ENCODE measurements at places on chromosomes 2 and 18.
A peak's percentile ranks its signal among the peaks of the same experiment; 100 is the strongest.

DNA sequence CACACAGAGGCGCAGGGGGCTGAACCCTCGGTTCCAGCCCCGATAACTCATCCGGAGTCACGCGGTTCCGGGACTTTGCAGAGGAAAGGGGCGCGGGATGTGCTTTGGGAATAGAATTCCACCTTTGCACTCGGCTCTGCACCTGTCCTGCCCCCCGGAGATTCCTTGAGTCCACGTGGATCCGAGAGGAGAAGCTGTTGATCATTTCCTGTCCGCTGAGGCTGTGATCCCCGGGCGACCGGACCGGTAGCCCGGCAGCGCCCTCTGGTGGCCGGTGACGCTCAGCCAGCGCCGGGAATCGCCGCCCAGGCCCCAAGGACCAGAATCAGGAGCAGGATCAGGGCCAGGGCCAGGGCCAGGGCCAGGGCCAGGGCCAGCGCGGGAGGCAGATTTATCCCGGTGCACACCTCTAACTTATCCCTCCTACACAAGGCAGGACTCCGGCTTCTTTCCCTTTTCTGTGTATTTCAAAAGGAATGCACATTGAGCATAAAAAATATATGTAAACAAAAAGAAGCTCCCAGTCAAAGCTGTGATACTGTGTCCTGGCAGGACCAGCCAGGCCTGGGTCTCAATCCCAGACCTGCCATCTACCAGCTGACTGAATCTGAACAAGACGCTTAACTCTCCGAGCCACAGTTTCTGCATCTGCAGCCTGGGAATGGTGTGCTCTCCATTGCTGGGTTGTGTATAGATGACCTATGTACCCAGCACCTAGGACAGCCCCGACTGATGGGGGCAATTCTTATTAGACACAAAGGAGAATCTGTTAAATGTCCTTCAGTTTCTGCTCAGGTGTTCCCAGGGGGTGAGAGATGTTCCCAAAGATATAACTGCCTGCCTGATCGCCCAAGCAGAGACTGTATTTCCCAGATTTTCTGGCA is 8.5 kb upstream of the SPATA3 start:
- DNase-seq = peak; percentile 69

DNA sequence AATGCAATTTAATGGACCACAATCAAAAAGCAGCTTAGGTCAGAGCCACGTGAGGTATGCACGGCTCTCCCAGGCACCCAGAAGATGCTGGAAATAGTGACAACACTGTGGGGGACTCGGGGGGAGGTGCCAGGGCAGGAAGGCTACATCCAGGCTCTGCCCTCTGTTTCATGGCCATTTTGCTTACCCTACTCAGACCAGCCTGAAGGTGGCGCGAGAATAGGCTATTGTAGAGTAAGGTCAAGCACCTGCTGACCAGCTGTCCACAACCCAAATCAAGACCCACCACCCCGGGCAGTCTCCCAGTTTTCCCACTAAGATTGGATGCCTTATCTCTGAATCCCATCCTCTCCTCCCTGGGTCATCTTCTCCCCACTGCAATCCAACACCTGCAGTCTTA is 115.7 kb downstream of the VIT start:
- no peak for DNase-seq

DNA sequence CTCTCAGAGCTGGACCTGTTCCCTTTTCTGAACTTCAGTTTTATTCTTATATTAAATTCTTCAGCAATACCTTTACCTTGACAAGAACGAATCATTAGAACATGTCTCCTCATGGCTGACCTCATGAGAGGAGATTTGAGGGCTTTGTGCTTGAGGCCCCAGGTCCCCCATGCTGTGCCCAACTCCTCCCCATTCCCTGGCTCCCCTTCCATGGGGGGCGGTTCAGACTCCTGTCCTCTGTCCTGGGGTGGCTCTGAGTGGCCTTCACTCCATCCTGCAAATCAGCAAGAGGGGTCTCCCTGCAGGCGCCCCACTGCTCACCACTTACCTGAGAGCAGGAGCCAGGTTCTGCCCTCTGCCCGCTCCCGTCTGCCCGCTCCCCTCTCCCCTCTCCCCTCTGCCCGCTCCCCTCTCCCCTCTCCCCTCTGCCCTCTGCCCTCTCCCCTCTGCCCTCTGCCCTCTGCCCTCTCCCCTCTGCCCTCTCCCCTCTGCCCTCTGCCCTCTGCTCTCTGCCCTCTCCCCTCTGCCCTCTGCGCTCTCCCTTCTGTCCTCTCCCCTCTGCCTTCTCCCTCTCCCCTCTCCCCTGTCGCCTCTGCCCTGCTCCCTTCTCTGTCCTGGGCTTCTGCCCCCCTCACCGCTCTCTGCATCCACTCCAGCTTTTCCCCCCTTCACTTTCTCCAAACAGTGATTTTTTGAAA is 98.7 kb upstream of the ALKAL2 start:
- no peak for DNase-seq

DNA sequence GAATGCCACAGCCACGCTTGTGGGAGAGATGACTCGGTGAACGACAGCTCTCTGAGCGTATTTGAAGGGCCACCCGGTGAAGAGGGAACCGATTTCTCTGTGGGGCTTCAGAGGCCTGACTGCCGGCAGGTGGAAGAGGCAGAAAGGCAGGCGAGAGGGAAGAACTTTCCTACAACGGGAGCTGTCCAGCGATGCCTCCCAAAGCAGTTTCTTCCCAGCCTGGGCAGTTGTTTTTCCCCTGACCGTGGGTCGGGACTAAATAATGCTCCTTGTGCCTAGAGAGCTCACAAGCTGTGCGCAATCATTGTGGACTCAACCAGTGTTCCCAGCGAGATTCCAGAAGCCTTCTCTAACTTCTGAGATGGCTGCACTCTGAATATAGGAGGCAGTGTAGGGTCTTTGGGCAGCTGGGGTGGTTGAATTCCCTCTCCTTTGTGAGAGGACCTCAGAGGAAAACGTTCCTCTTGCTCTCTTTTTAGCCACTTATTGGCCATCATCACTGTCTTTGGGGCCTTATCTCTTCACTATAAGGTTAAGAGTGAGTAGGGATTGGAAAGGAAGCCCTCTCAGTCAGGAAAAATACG is 710 bp downstream of the SEC11C start:
- no peak for DNase-seq

- no peak for DNase-seq
These were observed 257.6 kb downstream of the CYP26B1 start for GRCh38 chr2:71889759-71890684.

DNA sequence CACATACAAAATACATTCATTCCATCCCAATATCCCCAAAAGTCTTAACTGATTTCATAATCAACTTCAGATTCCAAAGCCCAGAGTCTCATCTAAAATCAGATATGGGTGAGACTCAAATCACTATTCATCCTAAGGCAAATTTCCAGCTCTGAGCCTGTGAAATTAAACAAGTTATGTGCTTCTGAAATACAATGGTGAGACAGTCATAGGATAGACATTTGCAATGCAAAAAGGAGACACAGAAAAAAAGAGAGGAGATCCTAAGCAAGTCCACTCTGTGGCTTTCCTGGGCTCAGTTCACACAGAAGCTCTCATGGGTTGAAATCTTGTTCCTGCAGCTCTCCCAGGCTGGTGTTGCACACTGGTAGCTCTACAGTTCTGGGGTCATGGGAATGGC is 18.3 kb downstream of the ZNF892 start:
- DNase-seq = no peak

DNA sequence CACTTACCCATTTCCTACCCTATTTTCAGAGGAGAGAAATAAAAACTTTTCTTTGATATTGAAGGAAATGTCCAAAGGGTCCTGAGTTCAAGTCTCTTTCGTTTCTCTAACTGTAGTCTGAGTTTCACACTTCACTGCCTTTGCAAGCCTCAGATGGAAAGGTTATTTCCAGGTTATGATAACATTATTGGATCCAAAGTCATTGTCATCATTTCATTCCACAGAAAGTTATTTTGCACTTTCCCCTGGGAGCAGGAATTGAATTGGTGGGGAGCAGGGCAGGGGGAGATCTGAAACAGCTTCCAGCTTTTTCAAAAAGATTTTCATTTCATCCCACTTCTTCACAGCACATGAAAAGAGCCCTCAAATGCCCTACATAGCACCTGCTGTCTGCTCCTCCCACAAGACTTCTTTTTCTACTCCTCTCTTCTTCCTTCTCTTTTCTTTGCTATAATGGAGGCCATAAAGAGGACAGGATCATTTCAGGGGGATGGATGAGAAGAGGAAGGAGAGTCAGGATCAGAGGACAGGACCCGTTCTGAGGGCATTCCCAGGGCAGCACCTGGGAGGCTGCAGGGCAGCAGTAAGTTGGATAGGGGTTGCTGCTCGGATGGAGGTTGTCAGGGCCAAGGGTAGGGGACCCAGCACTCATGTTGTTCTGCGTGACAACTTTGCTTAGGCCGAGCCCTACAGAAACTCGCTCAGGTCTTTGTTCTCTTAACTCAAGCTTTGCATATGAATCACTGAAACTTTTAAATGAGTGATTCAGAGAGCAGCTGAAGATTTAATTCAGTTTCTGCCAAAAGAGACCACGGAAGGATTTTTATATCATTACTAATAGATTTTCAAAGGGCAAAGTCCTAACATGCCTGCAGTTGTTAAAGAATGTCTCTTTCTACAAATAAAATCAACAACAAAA is 11.4 kb upstream of the GALNT5 start:
- no peak for DNase-seq

GRCh38 chr2:46548103-46548486 is 68.7 kb downstream of the TMEM247 start:
- DNase-seq = peak; percentile 31

DNA sequence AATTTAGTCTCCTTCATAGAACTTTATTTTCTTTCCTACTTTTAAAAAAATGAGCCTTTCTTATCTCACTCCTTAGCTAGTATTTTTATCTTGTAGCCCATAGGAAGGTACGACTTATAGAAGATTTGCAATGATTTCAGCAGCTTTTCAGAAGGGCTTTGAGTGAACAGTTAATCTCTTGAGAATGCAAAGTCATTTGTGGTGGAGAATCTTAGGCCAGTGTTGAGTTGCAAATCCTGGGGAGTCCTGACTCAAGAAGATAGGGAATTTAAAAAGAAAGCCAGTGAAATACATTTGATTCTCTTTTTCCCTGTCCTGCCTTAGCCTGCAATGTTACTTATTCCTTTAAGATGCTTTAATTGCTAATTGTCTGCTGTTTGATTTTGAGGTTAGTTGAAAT is 33.6 kb downstream of the LYPD6 start:
- DNase-seq = no peak

DNA sequence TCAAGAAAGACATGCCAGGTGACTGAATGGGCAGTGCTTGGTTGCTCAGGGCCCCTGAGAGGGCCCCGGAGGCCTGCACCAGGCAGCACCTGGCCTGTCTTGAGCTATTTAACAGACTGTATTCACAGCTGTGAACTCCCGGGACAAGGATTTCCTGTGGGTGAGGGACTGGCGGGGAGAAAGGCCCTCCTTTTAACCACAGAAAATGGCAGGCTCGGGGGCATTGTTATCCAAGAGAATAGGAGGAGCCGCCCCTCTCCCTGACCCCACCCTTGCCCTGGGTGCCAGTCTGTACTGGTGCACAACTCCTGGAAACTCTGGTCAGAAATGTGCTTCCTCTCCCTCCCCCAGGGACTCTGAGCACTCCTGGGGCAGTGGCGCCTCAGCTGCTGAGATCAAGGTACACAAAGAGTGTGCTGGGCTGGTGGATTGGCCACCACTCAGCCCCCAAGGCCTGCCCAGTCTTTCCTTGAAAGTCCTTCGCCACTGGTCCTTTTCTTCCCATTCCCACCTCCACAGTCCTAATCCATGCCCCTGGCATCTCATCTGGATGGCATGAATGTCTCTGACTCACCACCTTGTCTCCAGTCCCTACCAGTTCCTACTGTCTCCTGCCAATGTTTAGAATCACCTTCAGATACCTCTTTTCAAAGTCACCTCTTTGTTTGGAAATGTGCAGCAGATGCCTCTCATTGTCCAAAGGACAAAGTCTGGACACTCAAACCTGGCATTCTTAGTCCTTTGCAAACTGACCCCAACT is 19.6 kb upstream of the EPAS1 start:
- DNase-seq = no peak

DNA sequence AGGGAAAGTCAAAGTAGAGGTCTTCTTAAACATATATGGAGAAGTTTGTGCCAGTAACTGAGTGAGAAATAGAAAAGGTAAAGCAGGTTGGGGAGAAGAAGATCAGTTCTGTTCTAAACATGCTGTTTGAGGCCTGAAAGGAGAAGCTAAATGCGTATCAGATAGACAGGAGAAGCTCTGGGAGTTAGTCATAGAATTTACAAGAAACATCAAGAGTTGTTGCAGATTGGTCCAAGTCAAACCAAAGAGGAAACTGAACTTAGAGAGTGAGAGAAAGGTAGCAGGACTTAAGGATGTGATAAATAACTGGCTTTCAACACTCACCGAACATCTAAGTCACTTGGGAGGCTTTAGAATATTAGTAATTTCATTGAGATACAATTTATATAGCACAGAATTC is 29.2 kb upstream of the CERS6 start:
- no peak for DNase-seq

DNA sequence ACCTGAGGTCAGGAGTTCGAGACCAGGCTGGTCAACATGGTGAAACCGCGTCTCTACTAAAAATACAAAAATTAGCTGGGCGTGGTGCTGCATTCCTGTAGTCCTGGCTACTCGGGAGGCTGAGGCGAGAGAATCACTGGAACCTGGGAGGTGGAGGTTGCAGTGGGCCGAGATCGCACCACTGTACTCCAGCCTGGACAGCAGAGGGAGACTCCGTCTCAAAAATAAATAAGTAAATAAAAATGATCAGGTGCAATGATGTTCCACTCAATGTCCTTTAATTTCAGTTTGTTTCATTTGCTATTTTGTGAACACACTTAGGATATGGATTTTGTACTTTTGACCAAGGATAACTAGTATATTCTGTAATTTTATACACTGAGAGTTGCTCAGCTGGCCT is 9.3 kb downstream of the HADHA start:
- DNase-seq = peak; percentile 5

- no peak for DNase-seq
These were observed 55.6 kb upstream of the CCDC85A start for GRCh38 chr2:56128235-56128634.

- no peak for DNase-seq
These were observed 255.8 kb upstream of the SLC14A2 start for GRCh38 chr18:45359275-45360009.

GRCh38 chr2:4134551-4135550 is 431.5 kb downstream of the DCDC2C start:
- DNase-seq = no peak

DNA sequence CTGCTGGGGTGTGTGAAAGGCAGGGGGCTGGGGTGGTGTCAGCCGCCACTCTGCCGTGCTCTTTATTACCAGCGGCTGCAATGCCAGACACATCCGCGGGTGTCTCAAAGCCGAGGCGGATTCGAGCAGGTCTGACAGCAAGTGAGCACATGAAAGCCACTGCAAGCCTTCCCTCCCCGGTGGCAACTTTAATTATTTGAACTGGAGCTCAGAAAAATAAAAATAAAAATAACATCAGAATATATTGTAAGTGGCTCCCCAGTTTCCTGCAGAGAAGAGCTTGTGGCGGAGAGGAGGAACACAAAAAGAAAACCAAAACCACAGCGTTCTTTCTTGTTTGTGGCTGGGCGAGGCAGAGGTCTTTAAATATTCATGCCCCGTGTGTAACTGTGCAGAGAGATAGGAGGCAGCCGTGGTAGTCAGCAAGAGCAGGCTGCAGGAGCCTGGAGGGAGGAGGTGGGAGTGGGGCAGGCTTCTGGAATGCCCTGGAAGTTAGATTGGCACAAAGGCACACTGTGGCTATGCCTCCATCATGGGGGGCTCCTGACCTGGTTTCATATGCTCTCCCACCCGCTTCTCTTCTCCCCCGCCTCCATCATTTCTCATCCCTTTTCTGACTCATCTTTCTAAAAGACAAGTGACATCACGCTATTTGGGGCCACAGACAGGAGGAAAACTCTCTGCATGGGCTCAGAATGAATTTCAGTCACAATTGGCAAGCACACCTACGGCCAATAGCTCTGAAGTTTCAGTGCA is 199.8 kb downstream of the CLIP4 start:
- peak; percentile 48 for DNase-seq
